Stimulated activated CD4-positive, alpha-beta T cell treated with anti-CD3 and anti-CD28 coated beads, Interleukin-1b, Interleukin-23, amount 100 ng/mL, for 1 hour (primary cell): ENCODE measurements at places on chromosomes 11 and 22.

DNA sequence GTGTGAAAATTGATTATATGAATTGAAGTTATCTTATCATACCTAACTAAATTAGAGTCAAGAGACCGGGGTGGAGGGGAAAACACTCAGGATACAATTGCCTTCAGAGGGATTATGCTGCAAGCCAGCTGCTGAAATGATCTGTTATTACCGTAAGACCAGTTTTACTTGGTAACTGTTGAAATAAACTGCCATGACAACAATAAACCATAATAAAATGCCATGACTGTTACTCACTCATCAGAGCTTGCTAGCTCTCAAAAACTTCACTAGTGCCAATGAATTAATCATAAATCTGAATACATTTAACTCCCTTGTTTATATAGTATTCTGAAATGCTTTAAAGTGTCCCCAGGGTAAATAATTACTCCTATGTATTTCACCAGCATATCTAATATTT, 68.2 kb downstream of the CASP12 start:
- no peak for DNase-seq

GRCh38 chr11:80388130-80388529, 947.3 kb upstream of the TENM4 start:
- no peak for DNase-seq

DNA sequence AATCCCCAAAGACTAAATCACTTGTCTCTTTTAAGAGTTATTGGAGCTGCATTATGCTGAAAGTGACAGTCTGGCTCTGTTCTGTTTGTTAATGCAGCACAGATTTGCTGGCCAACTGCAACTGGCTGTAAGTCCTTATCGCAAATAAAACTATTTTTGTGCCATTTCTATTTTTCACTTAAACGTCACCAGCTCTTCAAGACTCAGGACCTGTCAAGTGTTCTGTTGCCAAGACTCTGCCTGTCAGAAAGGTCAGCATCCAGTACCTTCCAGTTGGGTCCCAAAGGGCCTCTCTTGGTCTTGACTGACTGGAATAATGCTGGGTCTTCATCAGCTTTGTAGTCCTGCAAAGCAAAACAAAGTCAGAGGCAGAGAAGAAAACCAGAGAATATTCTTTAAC, 45.6 kb downstream of the PITPNB start:
- DNase-seq, result no peak

DNA sequence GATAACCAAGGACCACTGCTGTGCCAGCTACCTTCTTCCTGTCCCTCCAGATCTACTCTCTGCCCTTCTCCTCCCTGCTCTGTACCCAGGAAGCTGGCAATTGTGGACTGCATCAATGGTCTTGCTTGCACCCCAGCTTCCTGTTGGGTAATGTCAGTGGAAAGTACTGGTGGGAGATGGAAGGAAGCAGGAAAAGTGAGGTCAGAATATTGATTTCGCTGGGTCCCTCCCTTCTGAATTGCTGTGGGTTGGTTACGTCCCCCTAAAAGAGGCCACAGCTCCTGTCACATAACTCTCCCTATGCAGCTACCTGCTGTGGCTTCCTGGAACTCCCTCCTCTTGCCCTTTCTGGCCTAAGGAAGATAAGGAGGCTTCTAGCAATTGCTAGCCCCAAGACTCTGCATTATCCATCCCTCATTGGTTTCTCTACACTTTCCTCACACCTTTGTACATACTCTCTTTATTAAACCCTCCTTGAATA, 81.2 kb downstream of the RASSF10 start:
- no peak for DNase-seq

DNA sequence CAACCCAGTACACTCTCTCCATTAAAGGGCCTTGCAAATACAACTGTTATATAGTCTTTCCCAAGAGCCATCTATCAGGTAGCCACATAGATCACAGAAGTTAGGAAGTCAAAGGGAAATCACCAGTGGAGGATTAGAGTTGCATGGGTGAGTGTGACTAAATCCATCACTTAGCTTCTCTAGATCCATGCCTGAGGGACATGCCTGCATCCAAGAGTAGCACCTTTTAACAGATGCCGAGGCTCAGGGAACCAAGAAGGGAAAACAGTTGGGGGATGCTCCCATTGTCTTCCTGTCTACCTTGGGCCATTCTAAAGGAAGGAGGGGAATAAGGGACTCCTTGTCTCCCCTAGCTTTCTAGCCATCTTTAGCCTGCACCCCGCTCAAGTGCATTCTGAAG, 77.9 kb downstream of the XRRA1 start:
- DNase-seq, result no peak

DNA sequence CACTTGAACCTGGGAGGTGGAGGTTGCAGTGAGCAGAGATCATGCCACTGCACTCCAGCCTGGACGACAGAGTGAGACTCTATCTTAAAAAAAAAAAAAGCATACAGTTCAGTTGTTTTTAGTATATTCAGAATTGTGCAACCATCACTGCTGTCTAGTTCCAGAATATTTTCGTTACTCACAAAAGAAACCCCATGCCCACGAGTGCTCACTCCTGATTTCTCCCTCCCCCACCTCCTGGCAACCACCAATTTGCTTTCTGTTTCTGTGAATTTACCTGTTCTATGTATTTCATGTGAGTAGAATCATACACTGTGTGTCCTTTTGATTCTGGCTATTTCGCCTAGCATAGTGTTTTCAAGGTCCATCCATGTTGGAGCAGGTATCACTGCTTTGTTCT, 24.8 kb downstream of the PTPRJ start:
- no peak for DNase-seq

GRCh38 chr11:96413408-96413807, 23.6 kb downstream of the JRKL start:
- no peak for DNase-seq

DNA sequence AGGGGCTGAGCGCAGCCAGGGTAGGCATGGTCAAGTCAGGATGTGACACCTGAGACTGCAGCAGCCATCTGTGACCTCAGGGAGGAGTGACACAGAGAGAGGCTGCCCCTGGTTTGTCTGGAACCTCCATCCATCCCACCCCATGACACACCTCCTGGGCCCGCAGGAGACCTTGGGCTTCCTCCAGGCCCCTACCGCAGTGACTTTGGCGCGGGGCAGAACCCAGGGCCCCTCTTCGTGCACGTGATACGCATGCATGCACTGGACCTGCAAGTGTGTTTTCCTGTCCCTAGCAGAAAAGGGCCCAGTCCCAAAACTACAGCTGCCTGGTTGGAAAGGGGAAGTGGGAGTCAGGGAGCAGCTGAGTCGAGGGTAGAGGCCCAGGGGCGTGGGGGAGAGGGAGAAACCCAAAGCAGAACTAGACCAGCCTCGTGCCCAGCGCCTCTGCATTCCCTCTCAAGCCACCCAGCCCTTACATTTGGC, 7.9 kb upstream of the CYTH4 start:
- DNase-seq, result no peak

- DNase-seq, result no peak
These were observed 38.4 kb downstream of the NF2 start for GRCh38 chr22:29641700-29642330.

GRCh38 chr11:22774716-22775115, 54.9 kb downstream of the SVIP start:
- no peak for DNase-seq

DNA sequence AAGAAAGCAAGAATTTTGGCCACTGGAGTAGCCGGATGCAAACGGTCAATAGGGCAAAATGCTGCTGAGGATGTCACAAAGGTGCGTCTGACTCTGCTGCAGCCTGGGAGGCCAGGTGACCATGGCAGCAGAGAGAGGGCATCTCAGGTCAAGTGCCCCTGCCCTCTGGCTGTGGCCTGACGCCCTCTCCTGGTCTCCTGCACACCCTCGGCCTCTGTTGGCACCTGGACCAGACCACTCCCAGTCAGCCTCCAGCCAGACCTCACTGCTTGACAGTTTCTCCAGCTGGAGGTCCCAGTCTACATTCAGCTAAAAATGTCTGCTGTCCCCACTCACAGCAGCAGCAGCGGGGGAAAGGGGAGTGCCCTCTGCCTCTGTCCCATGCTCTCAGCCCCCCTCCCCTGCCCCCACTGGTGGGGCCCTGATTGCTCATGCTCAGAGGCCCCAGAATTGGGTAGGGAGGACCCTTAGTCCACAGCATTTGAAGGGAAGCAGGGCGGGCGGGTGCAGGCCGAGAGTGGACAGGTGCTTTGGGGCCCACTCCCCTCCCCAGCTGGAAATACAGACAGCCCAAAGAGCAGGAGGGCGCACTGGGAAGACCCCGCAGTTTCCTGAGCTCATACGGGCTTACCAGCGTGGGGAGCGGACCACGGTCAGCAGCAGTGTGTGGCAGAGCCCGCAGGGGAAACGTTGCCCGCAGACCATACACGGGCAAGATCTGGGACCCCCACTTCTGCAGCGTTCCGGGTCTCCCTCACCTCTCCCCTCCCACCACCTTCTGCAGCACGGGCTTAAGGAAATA, 1.6 kb upstream of the BRSK2 start:
- DNase-seq, result no peak

DNA sequence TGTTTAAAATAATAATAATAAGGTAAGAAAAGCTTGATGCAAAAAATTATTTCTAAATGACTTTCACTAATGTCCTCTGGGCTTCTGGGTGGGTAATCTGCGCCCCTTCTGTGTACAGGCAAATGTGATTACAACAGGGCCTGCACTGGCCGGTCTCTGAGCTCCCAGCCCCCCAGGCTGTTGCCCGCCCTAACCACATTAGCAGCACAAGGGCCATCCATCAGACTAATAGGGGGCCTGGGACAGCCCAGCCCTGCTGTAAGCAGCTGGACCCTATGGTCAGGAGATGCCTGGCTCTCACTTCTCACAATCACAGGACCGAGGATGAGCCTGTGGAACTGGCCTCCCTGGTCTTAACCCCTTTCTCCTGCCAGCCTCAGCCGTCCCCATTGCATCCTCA, 388.4 kb downstream of the BUD13 start:
- DNase-seq, result no peak

- no peak for DNase-seq
These were observed 380.5 kb downstream of the SHANK2 start for GRCh38 chr11:70871881-70872280.

DNA sequence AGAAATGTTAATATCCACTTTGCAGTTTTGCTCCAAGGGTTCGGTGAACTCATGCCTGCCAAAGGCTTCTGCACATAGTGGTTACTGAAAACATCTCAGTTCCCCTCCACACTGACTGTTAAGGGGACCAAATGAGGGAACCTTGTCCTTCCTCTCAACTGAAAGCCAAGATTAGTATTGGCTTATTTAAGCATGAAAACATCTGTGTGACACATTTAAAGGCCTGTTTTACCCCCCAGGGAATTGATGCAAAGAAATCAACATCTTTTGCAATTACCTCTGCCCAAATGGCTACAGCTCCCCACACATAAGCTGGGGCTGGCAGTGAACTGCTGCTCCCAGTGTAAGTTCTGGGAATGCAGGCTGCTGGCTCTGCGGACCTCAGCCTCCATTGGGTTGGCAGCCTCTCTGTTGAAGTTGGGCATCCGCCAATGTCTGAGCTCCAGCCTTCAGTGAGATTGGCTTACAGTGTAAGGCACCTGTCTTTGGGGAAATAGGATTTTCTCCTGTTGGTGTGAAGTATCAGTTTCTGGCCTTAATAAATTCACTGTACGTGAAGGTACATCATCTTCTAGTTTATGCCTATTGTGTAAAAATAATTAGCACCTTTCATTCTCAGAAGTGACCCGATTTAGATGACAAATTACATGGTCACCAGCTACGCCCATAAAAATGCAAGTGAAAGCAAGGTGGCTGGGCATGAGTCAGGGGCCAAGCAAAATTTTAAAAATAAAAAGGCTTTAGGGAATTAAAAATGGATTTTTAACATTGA, 213.4 kb upstream of the SYN3 start:
- no peak for DNase-seq

- no peak for DNase-seq
These were observed 336.1 kb downstream of the CTTN start for GRCh38 chr11:70734379-70734778.

DNA sequence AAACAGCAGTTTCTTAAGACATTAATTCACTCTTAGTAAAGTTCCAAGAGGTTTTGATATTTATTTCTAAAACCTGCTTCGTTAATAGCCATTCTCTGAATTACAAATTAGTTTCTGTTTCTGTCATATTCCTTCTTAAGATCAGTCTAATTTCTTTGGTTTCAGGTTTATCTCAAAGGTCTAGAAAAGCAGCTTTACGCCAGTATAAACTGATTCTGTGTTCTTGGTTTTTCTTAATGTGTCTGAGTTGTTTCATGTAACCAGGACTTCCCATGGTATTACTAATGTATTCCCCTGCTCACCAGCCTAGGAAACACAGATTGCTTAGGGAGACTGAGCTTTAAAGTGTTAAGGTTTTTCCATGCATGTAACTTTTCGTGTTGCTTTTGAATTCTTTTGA, 6.8 kb upstream of the ACY3 start:
- no peak for DNase-seq

DNA sequence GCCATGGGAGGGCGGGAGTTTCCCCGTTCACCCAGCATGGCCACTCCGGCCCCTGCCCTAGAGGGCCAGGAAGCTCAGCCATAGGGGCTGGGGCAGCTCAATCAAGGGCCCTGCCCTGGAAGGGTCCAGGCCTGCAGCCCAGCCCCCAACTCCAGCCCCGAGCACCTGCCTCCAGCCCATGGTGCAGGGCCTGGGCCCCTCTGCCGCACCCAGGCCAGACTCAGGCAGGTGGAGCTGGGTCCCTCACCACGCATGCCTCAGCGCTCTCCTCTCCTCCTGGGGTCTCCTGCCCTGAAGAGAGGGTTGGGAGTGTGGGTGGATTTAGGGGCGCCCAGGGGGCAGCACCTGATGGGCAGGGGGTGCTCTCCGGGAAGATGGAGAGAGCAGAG, 13.1 kb downstream of the MLC1 start:
- DNase-seq, result no peak

DNA sequence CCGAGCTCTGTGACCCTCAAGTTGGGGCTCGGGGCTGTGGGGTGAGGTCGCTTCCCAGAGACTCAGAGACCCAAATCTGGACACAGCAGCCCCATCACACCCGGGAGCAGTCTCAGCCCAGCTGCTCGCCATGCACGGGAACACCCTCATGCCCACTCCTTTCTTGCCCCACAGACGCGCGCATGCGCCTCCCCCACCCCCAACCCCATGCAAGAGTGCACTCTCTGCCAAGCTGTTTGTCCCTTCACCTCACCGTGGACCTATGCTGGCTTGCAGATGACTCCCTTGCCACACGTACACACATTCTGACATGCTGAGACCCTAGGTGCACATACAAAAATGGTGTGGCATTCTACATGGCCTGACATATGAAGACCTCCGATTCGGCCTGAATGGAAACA, 478 bp upstream of the CD248 start:
- DNase-seq, result no peak

DNA sequence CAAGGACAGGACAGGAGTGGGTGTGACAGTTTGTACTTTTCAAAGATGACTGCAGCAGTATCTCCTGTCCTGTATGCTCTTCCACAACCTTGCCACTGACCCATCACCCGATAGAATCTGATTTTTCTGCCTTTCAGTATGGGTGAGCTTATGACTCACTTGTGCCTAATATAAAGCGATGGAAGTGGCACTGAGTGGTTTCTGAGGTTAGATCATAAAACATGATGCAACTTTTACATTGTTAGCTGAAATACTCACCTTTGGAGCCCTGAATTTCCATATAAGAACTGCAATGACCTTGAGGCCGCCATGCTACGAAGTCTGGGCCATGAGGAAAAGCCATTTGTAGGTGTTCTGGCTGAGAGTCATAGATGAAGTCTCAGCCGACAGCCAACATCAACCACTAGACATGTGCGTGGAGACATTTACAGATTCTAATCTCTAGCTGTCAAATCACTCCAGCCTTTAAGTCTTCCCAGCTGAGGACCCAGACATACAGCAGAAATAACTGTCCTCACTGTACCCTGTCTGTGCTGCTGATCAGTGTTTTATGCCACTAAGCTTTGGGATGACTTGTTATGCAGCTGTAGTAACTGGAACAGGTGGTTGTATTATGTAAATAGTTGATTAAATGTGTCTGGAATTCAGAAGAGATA, 105.9 kb upstream of the ARHGAP20 start:
- DNase-seq, result no peak
